ENCODE measurements at places on chromosomes 6 and 20.

- no peak for DNase-seq
Observed at GRCh38 chr6:57190140-57190539, 18.0 kb downstream of the BAG2 start.

DNA sequence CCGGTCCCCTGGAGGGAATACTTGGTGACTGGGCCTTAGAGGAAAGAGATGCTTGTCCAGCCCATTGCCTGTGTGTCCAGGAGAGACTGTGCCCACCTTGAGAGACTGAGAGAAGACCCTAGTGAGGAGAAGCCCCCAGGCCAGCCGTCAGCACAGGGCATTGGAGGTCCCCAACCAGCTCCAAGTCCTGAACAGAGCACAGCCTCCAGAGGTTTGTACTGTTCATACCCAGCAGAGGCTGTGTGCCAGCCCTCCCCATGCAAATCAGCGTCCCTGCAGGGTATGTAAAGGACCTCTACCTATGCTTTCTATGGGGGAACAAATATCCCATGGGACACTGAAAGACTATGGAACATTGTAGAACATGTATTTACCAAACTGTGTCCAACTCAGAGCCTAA lies 8.4 kb downstream of the HLA-E start:
- no peak for DNase-seq

DNA sequence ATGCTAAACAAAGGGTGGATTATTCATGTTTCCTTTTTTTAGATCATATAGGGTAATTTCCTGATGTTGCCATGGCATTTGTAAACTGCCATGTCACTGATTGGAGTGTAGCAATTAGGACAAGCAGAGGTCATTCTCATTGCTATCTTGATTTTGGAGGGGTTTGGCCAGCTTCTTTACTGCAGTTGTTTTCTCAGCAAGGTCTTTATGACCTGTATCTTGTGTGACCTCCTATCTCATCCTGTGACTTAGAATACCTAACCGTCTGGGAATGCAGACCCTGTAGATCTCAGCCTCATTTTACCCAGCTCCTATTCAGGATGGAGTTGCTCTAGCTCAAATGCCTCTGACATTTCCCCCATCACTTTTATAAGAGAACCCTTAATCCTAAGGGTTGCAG lies 53.6 kb downstream of the CDS2 start:
- no peak for DNase-seq

DNA sequence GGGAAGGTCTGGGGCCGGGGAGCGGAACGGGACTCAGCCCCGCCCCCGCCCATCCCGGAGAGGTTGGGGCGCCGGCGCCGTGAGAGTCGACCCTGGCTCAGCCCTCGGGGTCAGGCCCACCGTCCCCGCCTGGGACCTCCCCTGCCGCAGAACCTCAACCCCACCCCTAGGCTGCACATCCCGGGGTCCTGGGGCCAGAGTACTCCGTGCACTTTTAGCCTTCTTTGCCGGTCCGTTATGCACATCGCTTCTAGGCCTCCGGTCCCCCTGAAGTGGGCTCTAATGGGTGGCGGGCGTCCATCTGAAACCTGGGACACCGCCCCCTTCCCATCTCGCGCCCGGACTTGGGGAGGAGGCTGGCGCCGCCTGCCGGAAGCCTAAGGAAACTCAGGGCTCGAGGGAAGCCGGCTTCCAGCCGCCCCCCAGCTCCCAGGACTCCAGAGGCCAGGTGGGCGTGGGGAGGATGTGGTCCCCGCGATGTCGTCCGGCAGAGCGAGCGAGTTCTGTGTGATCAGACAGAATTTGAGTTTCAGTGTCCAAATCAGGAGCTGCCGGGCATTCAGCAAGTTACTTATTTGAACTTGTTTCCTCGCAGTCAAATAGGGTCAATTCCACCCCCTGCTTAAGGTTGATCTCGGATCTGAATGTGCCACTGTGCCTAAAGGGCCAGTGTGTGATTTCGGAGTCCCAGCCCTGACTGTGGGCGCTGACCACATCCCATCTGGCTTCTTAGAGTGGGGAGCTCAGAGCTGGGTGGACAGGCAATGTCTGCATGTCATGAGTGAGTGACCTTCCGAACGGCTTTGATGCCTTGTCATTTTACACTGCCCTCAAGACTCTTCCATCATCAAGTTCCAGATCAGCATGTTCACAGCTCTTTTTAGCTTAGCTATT lies 47.6 kb downstream of the CPXM1 start:
- DNase-seq: peak; percentile 40

DNA sequence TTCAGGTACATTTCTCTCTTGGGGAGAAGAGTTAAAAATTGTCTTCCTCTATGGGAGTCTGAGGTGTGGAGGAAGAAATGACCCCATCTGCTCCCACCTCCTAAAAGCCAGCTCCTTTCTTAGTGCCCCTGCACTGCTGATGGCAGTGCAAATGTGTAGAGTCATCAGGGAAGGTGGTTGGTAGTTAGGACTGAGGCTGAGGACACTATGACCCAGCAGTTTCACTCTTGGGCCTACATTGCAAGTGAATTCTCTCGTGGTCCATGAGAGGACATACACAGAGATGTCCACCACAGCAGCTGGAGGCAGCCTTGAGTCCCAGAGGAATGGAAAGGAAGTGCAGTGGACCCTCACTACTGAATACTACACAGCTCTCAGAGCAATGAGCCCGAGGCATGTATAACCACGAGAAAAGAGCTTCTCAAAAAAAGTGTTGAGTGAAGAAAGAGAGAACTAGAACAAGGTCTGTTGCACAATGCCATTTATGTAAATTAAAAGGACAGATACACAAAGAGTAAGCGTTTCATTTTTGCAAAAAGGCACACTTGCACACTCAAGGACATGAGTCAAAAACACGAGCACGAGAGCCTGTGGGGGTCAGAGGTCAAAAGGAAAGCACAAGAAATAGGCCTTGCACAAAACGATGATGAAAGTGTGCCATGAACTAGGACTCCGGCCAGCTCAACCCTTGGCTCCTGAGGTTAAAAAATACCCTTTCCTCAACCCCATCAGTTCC lies 308.2 kb upstream of the PRND start:
- no peak for DNase-seq

DNA sequence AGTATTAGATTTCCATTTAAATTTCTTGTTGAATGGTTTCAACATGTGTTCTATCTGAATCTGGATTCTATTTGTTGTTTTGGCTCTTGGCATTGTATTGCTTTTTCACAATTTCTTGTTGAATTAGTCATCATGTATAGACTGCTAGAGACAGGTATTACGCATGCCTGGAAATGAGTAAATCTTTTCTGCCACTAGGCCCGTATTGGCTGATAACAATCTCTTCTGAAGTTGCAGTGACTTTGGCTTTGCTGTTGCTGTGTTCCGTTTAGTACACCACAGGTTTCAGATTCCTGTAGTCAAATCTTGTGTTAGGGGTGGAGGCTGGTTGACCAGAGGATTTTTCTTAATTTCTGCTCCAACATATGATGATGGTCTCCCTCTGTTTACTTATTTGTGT lies 1339.4 kb downstream of the GRIK2 start:
- DNase-seq: no peak

GRCh38 chr6:3230900-3231246 lies 3.4 kb upstream of the TUBB2B start:
- no peak for DNase-seq

DNA sequence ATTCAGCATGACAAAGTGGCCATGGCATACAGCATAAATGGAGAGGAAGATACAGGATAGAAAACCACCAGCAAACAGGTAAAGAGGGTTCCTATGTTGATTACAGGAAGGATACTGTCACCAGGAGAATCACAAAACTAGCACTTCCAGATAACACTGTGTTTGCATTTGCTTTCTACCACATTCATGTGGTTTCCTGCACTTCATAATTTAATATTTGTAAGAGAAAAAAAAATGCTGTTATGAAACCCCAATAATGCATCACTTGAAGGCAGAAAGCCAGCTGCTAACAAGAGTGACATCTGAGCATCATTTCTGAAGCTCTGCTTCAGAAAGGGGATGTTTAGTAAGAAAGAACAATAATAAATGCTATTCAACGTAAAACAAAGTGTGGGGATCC lies 106.6 kb downstream of the ATXN1 start:
- DNase-seq: peak; percentile 51

All from CD4-positive, alpha-beta T cell treated with Interleukin-2 at 100 ng/mL for 4 hours (primary cell).